ENCODE measurements at places on chromosomes 4 and X.

GRCh38 chr4:7651461-7651921 lies 216.8 kb upstream of the PSAPL1 start:
- DNase-seq, result no peak

- DNase-seq, result no peak
Measured at GRCh38 chrX:133413218-133413925, 1.9 kb downstream of the GPC4 start.

DNA sequence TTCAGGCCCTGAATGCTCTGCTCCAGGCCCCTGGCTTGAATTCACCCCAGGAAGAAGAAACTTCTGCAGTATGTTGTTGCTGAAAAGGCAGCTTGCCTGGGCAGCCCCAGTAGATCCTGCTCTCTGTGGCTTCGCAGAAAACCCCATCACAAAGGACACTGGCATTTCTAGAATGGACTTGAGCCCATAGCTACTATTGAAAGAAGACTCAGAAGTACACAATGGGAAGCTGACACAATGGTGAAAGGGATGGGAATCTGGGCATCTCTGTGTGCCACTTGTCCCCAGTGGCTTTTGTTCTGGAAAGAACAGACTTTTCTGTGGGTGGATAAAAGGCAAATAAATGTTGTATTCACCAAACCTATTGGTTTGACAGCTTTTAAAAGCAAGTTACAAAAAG lies 67.4 kb upstream of the SCML1 start:
- DNase-seq, result no peak

DNA sequence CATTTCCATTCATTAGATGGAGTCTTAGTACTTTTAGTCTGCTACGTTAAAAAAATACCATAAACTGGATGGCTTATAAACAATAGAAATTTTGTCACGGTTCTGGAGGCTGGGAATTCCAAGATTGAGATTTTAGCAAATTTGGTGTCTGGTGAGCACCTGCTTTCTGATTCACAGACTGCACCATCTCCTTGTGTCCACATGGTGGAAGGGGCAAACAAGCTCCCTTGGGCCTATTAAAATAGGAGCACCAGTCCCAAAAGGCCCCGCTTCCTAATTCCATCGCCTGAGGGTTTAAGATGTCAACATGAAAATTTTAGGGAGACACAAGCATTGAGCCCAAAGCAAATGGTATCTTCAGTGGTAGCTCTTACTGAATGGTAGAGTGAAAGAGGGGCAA lies 120.5 kb upstream of the MAP9 start:
- no peak for DNase-seq

- DNase-seq, result no peak
Measured at GRCh38 chrX:155179346-155179997, 36.8 kb upstream of the VBP1 start.

All from activated CD4-positive, alpha-beta T cell treated with anti-CD3 and anti-CD28 coated beads, Interleukin-2, Interleukin-4, amounts not matched to agents 100 ng/mL and 50 ng/mL, durations not matched to agents 16 hours and 8 hours (primary cell).